ENCODE measurements at places on chromosomes 2 and 18.

DNA sequence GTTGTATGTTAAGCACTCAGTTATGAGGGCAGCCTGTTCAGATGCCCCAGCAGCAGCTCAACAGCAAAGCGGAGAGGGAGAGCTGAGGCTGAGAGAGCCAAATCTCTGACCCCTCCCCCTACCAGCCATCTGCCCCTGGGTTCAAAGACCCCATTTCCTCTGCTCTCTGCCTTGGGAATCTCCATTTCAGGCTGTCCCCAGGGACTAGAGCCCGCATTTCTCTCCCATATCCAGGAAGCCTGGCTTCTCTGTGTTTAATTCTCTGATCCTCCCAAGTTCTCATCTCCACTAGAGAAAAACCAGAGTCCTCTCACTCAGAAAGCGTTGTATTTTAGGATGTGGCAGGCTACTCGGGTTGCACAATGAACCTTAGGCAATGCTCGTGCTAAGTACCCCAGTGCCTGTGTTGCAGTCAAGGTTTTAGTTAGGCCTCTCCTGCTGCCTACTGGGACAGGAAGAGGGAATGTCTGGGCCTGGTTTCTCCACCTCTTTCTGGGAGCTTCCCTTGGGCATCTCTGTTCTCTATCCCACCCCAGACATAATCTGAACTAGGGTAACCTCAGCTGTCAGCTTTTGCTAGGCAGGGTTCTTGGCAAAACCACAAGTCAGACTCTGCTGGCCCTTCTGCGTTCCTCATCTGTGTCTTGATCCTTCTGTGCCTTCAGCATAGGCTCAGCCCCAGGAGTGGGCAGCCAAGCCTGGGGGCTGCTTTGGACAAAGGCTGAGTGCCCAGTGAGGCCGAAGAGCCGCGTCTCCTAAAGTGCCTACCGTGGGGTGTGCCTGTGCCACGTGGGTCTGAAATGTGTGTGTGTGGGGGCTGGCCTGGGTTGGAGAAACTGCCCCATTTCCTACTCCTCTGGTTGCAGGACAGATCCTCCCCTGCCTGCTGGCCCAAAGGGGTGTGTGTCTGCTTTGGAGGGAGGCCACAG is 96.8 kb downstream of the STPG4 start:
- peaks cover 35% of the 10 kb centered on the region for H3K4me1 ChIP-seq
- H3K27me3 ChIP-seq, result no peaks in the 10 kb centered on the region
- H3K36me3 ChIP-seq, result no peaks in the 10 kb centered on the region

DNA sequence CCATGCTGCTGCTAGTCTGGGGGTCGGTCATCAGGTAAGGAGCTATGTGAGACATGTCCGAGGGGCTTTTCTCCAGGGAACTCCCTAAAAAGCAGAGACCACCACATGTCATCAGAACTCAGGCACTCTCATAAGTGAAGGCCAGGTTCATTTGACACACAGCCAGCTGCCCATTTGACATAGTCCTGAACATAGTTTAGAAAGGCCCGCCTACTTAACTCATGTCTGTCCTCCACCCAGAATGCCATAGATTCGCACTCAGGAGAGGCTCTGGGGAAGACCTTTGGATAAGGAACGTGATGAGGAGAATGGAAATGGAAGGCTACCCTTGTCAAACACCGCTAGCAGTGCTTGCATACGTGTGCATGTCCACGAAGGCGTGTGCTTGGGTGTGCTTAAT is 157.2 kb downstream of the PTGR3 start:
- no peak overlapping the region for H3K27ac ChIP-seq
- no peaks in the 10 kb centered on the region for H3K36me3 ChIP-seq
- no peak overlapping the region for H3K4me3 ChIP-seq
- no peaks in the 10 kb centered on the region for H3K27me3 ChIP-seq

DNA sequence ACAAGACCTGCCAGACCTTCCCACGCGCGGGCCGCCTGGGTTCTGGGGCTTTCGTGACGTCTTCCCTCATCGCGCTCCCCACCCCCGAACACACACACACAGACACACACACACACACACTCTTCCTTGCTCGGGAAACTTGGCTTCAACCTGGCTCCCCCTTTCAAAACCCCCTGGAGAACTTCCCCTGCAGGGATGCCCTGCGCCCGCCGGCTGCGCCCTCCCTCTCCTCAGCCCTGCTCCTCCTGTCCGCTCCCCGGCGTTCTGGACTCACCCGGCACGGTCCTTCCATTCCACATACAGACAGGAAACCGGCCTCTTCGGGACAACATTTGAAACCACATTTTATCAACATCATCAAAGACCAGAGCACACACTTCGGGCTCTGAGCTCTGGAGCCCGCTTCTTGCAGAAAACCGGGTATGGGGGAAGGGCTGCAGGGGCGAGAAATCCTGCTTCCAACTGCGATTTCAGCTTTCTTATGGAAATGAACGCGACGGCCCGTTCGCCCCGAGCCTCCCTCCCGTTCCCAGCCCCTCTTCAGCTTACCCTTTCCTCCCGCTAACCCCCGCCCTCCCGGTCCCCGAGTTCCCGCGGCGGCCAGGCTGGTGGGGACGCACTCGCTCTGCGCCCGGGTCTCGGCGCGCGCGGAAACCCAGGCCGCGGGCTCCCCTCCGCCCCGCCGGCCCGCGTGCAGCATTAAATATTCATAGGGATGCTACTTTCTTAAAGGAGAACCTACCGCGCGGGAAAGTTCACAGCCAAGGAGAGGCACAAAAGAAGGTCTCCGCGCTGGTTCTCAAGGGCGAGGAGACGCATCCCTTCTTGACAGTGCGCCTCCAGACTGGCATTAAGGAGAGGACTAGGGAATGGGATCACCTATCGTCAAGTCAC is 18.3 kb downstream of the POU3F3 start:
- peak overlapping the region; percentile 94 for H3K4me3 ChIP-seq
- H3K4me1 ChIP-seq, result peaks cover 37% of the 10 kb centered on the region
- peak; percentile 34 for DNase-seq
- peaks cover 2% of the 10 kb centered on the region for H3K36me3 ChIP-seq
- H3K27me3 ChIP-seq, result peaks cover 97% of the 10 kb centered on the region
- peak overlapping the region; percentile 96 for H3K27ac ChIP-seq

GRCh38 chr2:72182547-72182946 is 34.9 kb upstream of the CYP26B1 start:
- H3K4me3 ChIP-seq, result no peak overlapping the region
- H3K27ac ChIP-seq, result no peak overlapping the region

DNA sequence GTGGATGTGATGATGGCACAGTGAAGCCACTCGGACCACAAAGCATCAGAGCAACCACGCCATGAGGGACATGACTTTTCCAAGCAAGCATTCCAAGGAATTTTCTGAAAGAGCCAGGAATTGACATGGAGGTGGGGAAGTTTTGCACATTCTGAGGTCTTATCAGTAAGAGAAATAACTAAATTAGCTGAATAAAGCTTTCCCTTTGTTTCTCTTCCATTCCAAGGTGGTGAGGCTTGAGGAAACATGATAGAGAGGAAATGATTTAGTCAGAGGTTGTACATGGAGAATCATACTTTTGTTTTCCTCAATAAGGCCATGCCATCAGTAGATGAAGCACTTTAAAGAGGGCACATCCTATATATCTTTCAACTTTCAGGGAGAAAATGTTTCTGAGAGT is 115.7 kb upstream of the MMADHC start:
- DNase-seq, result no peak
- no peaks in the 10 kb centered on the region for H3K4me1 ChIP-seq
- H3K27ac ChIP-seq, result no peak overlapping the region
- no peaks in the 10 kb centered on the region for H3K27me3 ChIP-seq

- peaks cover 32% of the 10 kb centered on the region for H3K36me3 ChIP-seq
- no peak for DNase-seq
- no peak overlapping the region for H3K27ac ChIP-seq
- H3K27me3 ChIP-seq, result no peaks in the 10 kb centered on the region
- no peak overlapping the region for H3K4me3 ChIP-seq
Measured at GRCh38 chr2:127254386-127254981, 34.4 kb upstream of the CYP27C1 start.

DNA sequence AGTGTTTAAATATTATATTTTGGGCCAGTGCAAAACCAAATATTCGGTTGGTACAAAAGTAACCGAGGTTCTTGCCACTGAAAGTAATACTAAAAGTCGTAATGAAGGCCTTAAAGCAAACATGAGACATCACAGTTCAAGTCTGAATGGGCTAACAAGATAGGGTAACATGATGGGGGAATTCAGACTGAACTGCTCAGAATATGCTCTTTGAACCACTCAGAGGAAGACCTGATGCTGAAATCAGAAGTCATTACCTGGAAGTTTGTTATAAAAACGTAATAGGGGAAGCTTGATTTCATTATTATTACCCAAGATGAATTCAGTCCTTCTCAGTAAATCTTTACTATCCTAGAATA is 26.6 kb downstream of the CDKL4 start:
- H3K4me1 ChIP-seq, result no peaks in the 10 kb centered on the region
- no peak overlapping the region for H3K27ac ChIP-seq
- no peaks in the 10 kb centered on the region for H3K27me3 ChIP-seq
- no peaks in the 10 kb centered on the region for H3K36me3 ChIP-seq

- no peak for DNase-seq
- H3K27me3 ChIP-seq, result no peaks in the 10 kb centered on the region
Measured at GRCh38 chr2:239065537-239065936, 217.7 kb downstream of the TWIST2 start.

GRCh38 chr2:16620590-16620989 is 45.0 kb downstream of the CYRIA start:
- H3K4me3 ChIP-seq, result no peak overlapping the region
- DNase-seq, result no peak
- H3K27me3 ChIP-seq, result no peaks in the 10 kb centered on the region
- peaks cover 33% of the 10 kb centered on the region for H3K4me1 ChIP-seq

- H3K4me1 ChIP-seq, result peaks cover 10% of the 10 kb centered on the region
- peaks cover 2% of the 10 kb centered on the region for H3K36me3 ChIP-seq
- DNase-seq, result no peak
- no peak overlapping the region for H3K27ac ChIP-seq
Measured at GRCh38 chr2:163633291-163633690, 102.5 kb downstream of the FIGN start.

DNA sequence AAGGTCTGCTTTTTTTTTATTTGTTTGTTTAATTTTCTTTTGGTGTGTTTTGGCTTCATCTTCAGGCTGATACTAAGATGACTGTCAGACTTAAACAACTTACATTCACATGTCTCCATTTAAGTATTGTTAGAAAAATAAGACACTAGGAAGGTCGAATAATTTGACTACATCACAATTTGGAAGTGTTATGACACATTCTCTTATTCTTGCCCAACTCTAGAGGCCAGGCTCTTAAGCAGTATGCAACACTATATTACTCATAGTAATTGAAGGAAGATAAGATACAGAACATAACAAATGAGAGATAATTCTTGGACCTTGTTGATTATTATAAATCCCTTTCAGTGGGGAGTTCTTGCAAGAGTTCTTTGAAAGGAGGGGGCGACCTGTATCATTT is 295.3 kb upstream of the COL3A1 start:
- no peaks in the 10 kb centered on the region for H3K27me3 ChIP-seq
- H3K36me3 ChIP-seq, result peaks cover 3% of the 10 kb centered on the region
- no peak for DNase-seq
- no peaks in the 10 kb centered on the region for H3K4me1 ChIP-seq
- H3K4me3 ChIP-seq, result no peak overlapping the region
- H3K27ac ChIP-seq, result no peak overlapping the region

DNA sequence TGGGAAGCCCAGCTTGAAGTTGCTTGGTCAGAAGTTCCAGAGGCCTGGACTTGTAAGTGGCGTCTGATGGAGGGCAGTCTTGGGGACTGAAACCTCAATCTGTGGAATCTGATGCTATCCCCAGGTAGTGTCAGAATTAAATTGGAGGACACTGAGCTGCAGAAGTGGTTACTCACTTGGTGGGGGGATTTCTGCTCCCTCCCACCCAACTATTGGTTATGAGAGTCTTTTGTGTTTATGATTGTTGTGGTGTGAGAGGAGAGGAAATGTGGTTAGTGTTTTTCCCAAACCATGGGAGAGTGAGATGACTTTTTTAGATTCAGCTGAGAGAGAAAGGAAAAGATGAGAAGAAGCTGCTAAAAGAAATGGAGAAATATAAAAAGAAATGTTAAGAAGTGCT is 12.8 kb downstream of the ZBTB14 start:
- no peaks in the 10 kb centered on the region for H3K27me3 ChIP-seq
- no peaks in the 10 kb centered on the region for H3K4me1 ChIP-seq
- H3K4me3 ChIP-seq, result no peak overlapping the region
- no peaks in the 10 kb centered on the region for H3K36me3 ChIP-seq

DNA sequence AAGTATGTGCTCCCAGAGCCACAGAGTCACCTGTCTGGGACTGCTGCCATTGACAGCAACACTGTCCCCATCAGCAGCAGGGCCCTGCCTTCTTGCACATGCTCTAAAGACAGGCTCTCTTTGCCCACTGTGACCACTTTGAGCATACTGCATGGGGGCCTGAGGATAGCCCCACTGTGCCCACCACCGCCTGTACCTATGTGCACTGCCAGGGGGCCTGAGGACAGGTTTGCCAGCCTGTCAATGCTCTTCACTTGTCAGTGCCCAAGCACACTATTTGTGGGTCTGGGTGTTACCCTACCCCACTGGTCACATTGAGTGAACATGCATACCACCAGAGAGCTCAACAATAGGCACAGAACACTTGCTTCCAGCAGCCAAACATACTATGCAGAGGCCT is 1137.0 kb upstream of the FANCL start:
- no peaks in the 10 kb centered on the region for H3K27me3 ChIP-seq
- DNase-seq, result no peak
- H3K27ac ChIP-seq, result no peak overlapping the region

DNA sequence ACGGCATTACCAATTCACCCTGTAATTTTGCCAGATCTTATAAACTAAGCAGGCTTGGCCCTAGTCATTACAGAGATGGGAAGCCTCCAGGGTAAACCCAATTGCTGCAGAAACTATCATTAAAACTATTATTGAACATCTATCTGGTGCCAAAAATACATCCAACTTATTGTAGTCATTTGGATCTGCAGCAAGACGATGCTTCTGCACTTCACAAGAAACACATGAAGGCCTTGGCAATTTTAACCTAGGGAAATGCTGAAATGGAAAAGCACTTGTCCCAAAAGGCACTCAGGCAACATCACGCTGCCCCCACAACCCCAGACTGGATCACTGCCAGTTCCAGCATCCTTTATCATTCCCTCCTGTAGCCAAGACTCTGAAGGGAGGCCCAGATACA is 85.3 kb upstream of the ACVR2A start:
- H3K27ac ChIP-seq, result no peak overlapping the region
- peaks cover 6% of the 10 kb centered on the region for H3K4me1 ChIP-seq
- H3K36me3 ChIP-seq, result peaks cover 6% of the 10 kb centered on the region
- no peak overlapping the region for H3K4me3 ChIP-seq

- H3K27ac ChIP-seq, result no peak overlapping the region
- H3K4me1 ChIP-seq, result peaks cover 2% of the 10 kb centered on the region
- DNase-seq, result no peak
Measured at GRCh38 chr2:20231598-20232026, 6.7 kb upstream of the SDC1 start.

DNA sequence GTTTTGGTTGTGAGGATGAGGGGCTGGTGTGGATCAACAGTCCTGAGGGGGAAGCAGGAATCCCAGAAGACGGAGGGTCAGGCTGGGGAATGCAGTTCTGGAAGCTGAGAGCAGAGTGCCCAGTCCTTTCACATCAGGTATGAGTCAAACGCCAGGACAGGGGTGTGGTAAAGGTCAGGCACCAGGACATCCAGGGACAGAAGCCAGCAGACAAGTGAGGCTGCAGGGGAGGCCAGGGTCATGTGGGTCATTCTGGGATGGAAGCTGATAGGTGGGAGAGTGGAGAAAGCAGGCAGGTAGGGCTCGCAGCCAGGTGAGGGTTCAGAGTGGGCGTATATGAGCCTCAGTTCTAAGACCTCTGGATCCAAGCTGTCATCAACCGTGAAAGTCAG is 12.8 kb upstream of the GNLY start:
- H3K27me3 ChIP-seq, result peaks cover 13% of the 10 kb centered on the region
- H3K27ac ChIP-seq, result no peak overlapping the region
- H3K36me3 ChIP-seq, result no peaks in the 10 kb centered on the region
- no peak for DNase-seq
- H3K4me3 ChIP-seq, result no peak overlapping the region

- H3K4me3 ChIP-seq, result no peak overlapping the region
- no peaks in the 10 kb centered on the region for H3K4me1 ChIP-seq
- H3K27me3 ChIP-seq, result no peaks in the 10 kb centered on the region
- H3K27ac ChIP-seq, result no peak overlapping the region
Measured at GRCh38 chr2:41763141-41763540, 284.7 kb upstream of the PKDCC start.
